ENCODE measurements at places on chromosomes 6 and 20. TPM values are rescaled to one million over a fixed set of nuclear protein-coding genes. Genes with fewer than 3 reads are reported as not detected.

The NKAIN4 gene
- total RNA-seq: not detected

The TASP1 gene
- total RNA-seq: 8.6 TPM

The LY6G6F gene
- 7.7 TPM for total RNA-seq

The HLA-DQA1 gene
- total RNA-seq: 12.5 TPM

The SLC17A1 gene
- total RNA-seq: not detected

The VGLL2 gene
- 0.10 TPM for total RNA-seq

The BEND6 gene
- total RNA-seq: 1.0 TPM
